Neural progenitor cell (in vitro differentiated cells): ENCODE measurements at places on chromosomes 4 and X.

DNA sequence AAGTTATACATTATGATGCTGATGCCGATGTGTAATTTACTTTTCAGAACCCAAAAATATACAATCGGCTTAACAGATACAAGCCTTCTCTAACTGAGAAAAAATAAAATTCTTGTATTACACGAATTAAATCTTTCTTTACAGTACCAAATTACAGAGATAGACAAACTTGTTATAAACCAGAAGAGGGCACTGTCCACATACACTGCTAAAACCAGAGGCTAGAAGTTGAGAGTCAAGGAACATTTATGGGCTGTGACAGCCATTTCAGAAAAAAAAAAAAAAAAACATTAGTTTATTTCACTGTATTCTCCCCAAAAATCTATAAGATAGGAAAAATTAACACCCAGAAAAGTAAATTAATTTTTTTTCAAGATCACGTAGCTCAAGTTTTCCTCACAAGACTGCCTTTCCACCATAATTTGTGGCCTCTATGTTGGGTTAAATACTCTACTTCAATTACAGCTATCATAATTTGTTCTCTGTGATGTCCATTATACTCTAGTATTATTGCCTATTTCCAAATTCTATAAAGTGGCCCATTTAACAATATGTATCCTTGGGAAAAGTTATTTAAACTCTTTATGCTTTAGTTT, 12.0 kb downstream of the EREG start:
- DNase-seq, result peak; percentile 32

GRCh38 chrX:70386235-70386634, 36.9 kb upstream of the GDPD2 start:
- DNase-seq, result no peak

DNA sequence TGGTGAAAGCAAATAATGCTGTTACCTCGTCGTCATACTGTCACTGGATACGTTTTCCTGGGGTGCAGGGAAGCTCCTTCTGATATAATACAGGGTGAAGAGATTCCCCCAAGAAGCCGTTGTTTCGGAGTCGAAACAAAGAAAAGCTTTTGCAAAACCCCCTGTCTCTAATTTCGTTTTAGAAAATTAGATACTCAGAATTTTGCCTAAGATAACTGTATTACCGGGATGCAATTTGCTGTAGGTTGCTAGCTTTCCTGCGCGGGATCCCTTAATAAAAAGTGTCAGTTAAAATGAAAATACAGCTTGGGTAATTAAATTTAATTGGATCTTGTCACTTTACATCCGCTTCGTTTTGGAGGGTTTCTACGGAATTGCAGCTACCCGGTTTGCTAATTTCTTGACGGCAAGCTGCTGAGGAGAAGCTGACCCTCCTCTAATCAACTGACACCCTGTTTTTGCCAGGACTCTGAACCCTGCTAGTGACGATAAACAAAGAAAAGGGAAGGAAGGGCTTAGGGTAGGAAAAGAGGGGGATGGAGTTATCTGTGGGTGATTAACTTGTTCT, 174.6 kb downstream of the SHOX start:
- peak; percentile 50 for DNase-seq

GRCh38 chrX:123155327-123155726, 28.8 kb upstream of the GRIA3 start:
- no peak for DNase-seq
